NCI-H2029 (cell line): ENCODE measurements at places on chromosomes 16 and 17.
A peak's percentile ranks its signal among the peaks of the same experiment; 100 is the strongest.

GRCh38 chr16:16988963-16989362 lies 481.8 kb downstream of the XYLT1 start:
- no peak for DNase-seq

- peak; percentile 25 for DNase-seq
These were observed 81.0 kb downstream of the TMEM100 start for GRCh38 chr17:55641676-55642081.

GRCh38 chr17:43694081-43694870 lies 32.6 kb upstream of the MEOX1 start:
- DNase-seq, result peak; percentile 62

GRCh38 chr17:68019336-68019674 lies 16.2 kb upstream of the KPNA2 start:
- DNase-seq, result no peak

DNA sequence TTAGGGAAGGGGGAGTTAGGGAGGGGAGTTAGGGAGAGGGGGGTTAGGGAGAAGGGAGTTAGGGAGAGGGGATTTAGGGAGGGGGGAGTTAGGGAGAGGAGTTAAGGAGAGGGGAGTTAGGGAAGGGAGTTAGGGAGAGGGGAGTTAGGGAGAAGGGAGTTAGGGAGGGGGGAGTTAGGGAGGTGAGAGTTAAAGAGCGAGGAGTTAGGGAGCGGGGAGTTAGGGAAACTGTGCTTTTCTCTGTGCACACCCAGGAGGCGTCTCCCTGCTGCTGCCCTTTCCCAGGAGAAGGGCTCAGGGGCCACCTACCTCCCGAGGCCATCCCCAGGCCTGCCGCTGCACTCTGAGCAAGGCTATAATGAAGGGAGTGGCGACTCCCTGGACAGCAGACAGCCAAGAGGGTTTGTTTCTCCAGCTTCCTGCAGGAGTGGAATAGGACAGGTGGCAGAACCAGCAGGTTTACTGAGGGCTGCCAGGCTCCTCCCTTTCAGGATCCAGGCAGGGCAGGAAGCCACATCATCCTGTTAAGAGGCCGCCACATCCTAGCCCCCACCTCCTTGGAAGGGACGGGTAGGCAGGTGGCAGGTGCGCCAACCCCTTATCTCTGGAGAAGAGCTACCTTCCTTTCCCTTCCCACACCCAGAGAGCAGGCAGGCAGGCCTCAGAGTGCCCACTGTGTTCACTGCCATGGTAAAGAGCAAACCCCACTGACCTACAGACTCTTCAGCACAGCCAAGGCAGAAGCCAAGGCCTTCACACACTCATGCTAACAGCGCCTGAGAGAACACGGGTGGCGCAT lies 4.3 kb downstream of the CANT1 start:
- DNase-seq, result peak; percentile 96

DNA sequence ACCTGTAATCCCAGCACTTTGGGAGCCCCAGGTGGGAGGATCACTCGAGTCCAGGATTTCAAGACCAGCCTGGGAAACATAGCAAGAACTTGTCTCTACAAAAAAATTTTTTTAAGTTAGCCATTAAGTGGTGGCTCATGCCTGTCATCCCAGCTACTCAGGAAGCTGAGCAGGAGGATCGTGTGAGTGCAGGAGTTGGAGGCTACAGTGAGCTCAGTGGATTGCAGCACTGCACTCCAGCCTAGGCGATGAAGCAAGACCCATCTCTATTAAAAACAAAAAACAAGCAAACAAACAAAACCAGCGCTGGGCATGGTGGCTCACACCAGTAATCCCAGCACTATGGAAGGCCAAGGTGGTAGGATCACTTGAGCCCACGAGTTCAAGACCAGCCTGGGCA lies 38.0 kb downstream of the HEATR3 start:
- no peak for DNase-seq

GRCh38 chr17:82519971-82520903 lies 705 bp downstream of the FOXK2 start:
- DNase-seq, result no peak

- peak; percentile 58 for DNase-seq
These were observed 74.1 kb upstream of the NKD1 start for GRCh38 chr16:50474138-50474537.

- DNase-seq, result no peak
These were observed 24.3 kb upstream of the B4GALNT2 start for GRCh38 chr17:49108318-49108717.

- DNase-seq, result peak; percentile 47
These were observed 11.8 kb downstream of the ENDOV start for GRCh38 chr17:80426671-80427326.

DNA sequence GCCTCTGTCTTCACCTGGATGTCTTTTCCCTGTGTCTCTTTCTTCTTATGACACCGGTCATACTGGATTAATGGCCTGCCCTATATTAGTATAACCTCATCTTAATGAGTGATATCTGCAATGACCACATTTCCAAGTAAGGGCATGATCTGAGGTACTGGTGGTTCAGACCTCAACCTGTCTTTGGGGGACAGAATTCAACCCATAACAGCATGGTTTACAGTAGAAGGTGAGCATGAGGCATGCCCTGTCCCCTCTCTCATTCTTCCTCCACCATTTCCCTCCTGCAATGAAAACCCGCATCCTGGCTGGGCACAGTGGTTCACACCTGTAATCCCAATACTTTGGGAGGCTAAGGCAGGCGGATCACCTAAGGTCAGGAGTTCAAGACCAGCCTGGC lies 2.8 kb upstream of the RAB37 start:
- DNase-seq, result no peak

DNA sequence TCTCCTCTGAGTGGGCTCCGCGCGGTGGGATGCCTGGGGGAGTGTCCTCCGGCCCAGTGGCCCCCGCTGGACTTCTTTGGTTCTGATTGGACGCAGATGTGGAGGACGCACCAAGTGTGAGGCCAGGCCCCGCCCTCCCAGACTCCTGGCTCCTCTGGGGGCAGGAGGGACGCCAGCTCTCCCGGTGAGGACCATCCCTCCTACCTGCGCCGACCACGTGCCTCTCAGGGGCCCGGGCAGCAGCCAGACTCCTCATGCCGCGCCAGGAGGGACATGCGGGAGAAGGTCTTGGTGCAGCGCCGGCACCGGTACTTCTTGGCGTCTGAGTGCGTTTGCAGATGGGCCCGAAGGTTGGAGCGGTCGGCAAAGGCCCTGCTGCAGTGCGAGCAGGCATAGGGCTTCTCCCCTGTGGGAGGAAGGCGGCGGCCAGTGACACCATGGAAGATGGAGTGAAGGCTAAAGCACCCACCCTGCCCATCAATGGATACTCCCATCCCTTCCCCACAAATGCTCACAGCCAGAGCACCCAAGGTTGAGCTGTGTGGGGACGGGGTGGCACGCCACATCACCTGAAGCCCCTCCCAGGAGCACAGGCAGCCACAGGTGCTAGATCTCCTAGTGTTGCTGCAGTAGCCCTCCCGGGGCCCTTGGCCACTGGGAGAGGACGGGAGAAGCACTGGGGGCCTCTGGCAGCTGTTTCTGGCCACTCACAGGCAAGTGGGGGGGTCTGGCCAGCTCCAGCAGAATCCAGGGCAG lies 7.9 kb downstream of the SNAI3 start:
- DNase-seq, result no peak

GRCh38 chr17:80724775-80725266 lies 180.2 kb downstream of the RPTOR start:
- no peak for DNase-seq

DNA sequence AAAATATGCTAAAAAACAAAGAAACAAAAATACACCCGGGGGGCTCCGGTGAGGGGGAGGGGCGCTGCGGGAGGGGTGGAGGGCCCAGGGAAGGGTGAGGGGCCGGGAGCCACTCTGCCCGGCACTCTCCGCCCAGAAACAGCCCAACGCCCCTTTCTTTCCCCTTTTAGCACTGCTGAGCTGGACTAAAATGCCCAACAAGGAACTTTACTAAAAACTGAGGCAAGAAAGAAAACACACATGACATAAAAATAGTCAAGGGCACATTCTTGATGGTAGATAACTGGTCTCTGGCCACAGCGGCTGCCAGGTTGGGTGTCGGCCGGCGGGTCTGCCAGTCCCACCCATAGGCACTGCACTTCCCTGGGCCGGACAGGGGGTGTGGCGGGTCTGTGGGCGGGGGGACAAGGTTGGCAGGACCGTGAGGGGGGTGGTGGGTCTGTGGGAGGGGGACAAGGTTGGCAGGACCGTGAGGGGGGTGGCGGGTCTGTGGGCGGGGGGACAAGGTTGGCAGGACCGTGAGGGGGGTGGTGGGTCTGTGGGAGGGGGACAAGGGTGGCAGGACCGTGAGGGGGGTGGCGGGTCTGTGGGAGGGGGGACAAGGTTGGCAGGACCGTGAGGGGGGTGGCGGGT lies 20.9 kb downstream of the METRNL start:
- DNase-seq, result no peak

DNA sequence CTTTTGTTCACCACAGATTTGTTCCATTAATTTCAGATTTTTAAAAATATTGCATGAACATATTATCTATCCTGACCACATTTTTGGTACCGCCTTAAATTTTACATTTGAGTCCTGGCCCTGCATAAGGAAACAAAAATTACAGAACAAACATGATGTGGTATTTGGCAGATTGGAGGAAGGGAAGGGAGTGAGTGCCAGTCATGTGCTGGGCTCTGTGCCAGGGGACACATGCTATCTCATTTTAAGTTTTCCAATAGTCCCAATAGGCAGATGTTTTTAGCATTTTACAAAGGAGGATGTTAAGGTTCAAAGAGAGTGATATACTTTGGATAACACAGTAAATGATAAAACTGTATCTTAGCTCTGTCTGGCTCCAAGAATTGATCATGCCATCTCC lies 185.1 kb downstream of the CDK5R1 start:
- DNase-seq, result no peak

DNA sequence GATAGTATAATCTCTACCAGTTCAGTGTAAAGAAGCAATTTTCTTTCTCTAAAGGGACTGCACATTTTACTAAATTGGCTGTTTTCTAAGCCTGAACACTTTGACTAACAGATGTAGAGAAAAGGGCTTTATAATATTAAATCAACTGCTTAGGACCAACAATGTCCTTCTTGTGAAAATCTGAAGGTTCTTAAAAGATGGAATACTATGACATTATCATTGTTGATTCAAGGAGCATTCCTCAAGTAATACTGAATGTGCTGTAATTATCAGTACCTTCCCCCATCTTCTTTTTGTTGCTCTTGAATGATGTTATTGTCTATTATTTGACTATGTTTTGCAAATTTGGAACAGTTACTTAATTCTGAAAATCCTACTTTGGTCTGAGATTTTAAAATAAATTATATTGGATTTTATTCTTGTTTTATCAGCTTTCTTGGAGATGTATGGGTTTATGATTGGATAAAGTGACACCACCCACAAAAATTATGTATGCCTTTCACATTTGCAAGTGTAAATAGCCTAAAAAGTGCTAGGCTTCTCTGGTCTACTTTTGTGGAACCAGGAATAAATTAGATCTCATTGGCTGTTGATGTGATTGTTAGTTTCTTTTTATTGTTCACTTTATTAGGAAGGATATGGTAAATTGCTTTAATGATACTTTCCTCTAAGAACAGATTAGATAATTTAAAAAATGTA lies 53.0 kb downstream of the TAOK1 start:
- no peak for DNase-seq

DNA sequence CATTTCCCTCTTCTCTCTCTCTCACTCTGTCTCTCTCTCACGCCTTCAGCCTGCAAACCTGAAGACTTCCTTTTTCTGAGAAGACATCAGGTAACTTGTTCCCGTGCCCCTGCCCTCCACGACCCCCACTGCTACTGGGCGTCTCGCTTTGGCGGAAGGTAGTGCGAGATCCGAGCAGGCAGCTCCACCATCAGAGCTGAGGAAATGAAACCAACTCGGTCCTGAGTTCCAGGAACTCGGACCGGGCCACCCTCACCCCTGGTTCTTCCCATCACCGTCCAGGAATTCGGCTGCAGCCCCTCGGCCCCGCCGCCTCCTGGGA lies 585 bp downstream of the MLKL start:
- no peak for DNase-seq

GRCh38 chr17:67713169-67713568 lies 4.6 kb upstream of the NOL11 start:
- no peak for DNase-seq

DNA sequence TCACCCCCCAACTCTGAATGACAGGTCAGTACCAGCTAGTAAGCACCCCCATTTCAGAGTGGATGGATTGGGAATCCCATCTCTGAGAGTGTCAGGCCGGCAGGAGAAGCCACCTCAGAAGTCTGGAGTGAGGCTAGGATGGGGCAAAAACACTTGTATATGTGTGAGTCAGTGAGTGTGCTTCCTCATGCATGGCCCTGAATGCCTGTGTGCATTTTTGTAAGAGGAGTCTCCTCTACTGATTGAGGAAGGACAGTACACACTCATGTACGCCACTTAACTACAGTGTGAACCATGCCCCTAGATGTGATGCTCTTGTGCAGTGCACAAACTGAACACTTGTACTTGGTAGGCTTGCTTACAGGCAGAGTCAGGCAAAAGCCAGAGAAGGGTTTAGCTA lies 22.3 kb upstream of the NAGS start:
- DNase-seq, result no peak

DNA sequence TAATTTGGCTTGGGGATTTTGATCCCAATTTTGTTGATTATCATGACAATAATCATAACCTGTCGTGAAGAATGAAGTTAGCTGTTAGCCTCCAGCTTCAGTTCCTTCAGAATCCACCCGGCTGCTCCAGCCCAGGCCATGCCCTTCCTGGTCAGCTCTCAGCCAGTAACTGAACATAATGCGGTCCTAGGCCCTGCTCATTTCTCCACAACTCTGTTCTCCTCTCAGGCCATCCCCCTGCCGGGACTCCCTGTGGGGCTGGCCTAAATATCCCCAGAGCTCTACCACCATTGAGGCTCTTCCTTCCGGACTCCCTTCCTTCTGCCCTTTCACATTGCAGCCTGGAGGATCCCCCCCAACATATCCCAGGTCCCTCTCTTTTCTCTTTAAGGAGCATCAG lies 833.4 kb upstream of the GOT2 start:
- no peak for DNase-seq

- DNase-seq, result no peak
These were observed 74.7 kb upstream of the NKD1 start for GRCh38 chr16:50473356-50473945.

- no peak for DNase-seq
These were observed at the start of gene OR3A3 for GRCh38 chr17:3411070-3411469. Gene OR3A3 (plus strand): TSS chr17:3411370.

GRCh38 chr16:23508589-23509440 lies 1.5 kb downstream of the GGA2 start:
- no peak for DNase-seq

- DNase-seq, result peak; percentile 62
These were observed 4.6 kb upstream of the TAF15 start for GRCh38 chr17:35804658-35805192.

GRCh38 chr17:773467-774312 lies 8.4 kb downstream of the GLOD4 start:
- DNase-seq, result no peak

- DNase-seq, result no peak
These were observed 22.5 kb upstream of the CHMP6 start for GRCh38 chr17:80969030-80969673.

DNA sequence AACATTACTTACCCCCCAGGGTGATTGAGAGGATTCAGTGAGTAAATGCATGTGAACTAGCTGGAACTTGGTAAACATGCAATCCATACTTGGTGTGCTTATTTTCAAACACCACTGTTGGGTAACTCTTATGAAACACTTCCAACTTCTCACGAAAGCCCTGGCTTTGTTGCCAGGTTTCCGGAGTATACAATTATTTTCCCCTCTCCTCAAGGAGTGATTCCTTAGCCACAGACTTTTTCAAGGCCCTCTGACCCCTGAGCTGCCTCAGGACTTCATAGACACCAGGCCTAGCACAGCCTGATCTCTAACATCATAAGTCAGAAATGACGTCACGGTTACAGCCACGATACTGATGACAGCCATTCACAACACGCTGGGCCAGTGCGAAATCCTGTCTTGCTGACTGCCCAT lies 27.6 kb downstream of the HSD17B2 start:
- no peak for DNase-seq

- DNase-seq, result no peak
These were observed 43.9 kb upstream of the TNRC6C start for GRCh38 chr17:77914385-77915254.
